ENCODE measurements at places on chromosomes 6 and 20.

- DNase-seq = peak; percentile 41
Observed at GRCh38 chr20:34824806-34825529, 483 bp downstream of the NCOA6 start.

DNA sequence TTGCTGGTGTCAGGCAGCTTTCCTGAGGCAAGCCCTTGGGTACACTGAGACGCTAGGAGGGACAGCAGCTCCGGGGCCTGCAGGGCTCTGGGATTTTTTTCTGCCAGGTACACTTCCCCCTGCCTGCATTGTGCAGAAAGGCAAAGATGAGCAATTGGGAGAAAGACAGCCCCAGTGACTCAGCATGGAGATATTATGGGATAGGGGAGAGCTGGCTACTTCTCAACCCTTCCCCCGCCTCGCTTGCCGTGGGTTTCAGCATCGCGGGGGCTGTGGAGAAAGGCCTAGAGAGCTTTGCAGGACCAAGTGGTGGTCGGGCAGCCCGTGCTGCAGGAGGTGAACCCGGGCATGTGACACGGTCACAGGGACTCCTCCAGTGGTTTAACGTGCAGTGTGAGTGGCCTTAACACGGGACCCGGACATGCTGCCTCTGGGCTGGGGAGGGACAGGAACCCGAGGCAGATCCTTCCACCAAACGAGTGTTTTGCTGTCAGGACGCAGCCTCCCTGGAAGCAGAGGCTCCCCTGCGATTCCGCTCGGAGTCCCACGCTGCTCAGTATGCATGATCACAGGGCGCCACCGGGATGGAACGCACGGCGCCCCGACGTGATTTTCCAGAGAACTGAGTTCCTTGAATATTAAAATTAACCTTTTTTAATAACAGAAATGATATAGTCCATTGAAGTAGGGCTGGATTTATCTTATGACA is 139.9 kb downstream of the CDH4 start:
- DNase-seq = no peak

- DNase-seq = no peak
Observed at GRCh38 chr6:47663462-47664216, 34.7 kb upstream of the ADGRF4 start.

DNA sequence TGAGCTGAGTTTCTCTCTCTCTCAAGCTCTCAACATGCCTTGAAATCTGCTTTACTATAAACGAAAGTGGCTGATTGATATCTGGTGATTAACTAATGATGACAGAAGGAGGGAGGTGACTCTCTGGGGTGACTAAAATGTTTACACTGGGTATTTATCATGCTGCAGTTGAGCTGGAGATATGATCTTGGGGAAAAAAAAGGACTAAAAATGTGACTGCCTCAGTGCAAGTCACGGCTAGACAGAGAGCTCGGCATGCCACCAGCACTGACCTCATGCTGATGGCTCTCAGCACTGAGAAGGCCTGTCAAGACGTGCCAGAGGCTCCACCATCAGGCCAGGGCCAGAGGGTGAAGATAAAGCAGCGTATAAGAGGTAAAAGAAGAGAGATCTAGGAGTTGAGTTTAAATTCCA is 103.1 kb upstream of the SPACA1 start:
- DNase-seq = no peak

- no peak for DNase-seq
Observed at GRCh38 chr6:37024656-37025337, 19.3 kb downstream of the FGD2 start.
